ENCODE measurements at places on chromosomes 1 and 21.

- no peak for DNase-seq
Observed at GRCh38 chr21:36888466-36888865, 78.0 kb downstream of the HLCS start.

DNA sequence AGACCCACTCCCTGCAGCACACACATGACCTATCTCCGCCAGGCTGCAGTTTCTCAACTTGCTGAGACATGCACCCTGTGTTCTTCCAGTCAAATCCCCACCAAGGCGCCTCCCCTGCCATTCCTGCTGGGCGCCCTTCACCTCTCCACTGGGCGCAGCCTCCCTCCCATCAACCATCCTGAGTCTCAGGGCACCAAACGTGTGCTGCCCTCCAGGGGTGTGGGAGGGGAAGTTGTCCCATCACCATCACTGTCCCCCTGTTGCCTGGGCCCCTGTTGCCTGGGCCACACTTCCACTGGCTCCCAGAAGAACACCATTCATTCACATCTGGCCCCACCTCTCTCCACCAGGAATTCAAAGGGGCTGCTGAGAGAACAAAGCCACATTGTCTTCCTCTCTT lies 44.9 kb upstream of the EFHD2 start:
- no peak for DNase-seq

DNA sequence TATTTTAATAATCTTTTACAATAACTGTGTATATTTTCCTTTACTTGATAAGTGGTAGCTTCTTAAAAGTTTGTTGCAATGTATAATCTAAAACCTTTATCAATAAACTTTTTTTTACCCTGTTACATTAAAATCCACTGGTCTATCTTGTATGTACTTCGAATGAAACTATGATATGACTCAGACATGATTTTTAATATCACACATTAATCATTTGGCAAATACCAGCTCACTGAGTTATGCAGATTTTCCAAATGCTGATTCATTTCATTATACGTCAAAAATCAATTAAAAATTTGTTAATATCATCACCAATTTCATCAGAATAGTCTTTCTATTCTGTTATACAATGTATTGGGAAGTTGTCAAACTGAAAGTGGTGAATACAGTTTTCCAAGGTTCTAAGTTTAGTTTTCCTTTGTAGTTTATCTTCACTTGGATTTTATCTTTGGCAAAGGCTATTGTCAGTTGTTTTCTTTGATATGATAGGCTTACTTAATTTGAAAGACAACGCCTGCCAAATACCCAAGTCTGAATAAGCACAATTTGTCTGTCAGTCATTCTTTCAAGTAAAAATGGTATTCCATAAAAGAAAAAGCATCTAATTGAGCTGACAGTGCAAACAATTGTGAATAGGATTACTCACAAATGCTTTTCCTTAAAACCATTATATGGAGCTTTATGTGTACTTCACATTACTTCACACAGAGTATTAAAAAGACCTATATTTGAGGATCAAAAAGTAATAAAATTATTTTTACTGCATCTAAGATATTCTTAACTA lies 127.0 kb downstream of the NME7 start:
- no peak for DNase-seq

GRCh38 chr1:199040076-199040905 lies 401.5 kb downstream of the PTPRC start:
- DNase-seq: no peak

DNA sequence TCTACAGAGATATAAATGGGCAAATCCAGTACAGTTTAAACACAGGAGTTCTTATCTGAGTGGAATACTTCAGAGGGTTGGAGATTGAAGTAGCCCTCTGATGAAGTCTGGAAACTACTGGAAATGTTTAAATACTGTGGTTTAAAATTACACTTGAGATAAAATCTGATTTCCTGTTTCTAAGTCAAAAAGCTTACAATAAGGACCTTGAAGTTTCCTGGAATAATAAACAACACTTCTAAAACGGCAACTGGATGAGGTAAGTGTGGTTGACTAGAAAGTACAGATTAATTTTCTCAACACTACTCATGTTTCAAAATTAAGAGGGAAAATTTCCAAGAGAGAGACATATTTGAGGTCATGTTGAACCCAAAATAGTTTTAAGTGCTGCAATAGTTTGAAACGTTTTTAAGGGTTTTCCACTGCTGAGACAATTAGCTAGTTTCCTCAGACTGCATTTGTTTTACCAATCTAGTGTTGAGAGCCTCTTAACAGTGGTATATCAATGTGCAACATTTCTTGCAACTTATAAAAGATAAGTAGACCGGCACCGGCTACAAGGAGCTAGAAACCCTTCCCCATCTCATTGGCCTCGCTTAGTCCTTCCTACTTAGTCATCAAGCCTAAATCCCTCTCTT lies 27.4 kb downstream of the KCNA3 start:
- DNase-seq: no peak

GRCh38 chr1:41745022-41745421 lies 173.7 kb downstream of the HIVEP3 start:
- DNase-seq: no peak

DNA sequence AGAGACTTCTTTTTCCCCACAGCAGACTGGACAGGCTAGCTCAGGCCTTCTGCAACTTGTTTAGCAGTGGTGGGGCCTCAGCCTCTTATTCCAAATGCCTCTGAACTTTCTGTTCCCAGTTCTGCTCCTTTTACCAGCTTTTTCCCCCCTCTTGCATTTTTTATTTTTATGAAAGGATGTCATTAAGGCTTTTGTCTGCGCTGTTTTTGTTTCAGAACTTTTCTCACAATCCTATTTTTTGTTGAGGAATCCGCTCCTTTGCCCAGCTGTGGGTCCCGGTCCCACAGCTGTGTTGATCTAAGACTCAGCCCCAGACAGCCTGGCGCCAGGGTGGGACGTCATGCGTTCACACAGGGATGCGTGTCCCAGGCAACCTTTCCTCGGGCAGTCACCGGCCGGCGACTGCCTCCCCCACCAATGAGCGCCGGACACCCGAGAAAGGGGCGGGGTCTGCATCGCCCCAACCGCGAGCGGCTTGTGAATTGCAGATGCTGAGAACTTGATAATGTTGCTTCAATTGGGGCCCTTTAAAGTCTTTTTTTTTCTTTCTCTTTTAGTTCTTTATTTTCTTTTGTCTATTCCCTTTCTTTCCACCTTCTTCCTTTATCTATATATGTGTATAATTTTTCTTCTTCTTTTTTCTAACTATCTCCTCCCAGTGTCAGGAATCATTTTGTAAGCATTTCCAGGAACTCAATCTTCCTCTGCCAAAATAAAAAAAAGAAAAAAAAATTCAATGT lies 3.0 kb upstream of the ID3 start:
- DNase-seq: peak; percentile 97

DNA sequence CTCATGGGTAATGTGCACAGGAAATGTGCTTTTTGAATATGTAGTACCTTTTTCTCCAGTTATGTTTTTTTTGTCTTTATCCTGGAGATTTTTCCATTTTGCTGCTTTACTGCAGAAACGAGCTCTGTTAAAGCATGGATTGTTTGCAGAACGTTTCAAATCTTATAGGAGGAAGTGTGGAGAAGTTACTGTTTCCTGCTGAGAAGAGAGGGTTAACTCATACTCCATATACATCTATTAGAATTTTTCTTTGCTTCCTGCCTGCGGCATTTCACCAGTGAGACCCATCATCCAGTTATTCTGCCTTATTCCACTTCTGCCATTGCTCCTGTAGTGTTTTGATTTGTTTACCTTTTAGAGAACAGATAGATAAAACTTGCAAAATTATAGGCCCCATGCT lies 2.0 kb downstream of the RPRD2 start:
- DNase-seq: no peak

- peak; percentile 66 for DNase-seq
Observed at GRCh38 chr1:1285102-1285571, 4.9 kb downstream of the SCNN1D start.

- DNase-seq: no peak
Observed at GRCh38 chr1:170122366-170122765, 23.4 kb upstream of the NTMT2 start.

DNA sequence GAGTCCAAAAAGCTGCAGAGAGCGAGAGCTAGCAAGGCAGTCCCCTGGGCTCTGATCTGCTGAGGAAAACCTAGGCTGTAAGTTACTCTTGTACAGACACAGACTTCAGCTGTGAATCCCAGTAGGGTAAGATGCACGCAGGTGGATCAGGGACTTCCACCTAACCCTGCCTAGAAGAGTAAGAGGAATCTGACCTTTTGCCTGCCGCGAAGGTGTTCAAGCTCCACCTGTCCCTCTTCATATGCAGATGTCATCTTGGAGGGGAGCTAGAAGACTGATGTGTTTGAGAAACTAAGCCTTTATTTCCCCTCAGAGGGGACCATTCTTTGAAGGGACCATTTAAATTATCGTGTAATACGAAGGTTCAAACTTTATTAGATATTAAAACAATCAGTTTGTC lies 108.6 kb upstream of the USP24 start:
- DNase-seq: peak; percentile 47

- no peak for DNase-seq
Observed at GRCh38 chr1:22123901-22124404, 18.9 kb downstream of the WNT4 start.

- no peak for DNase-seq
Observed at GRCh38 chr1:76835203-76835602, 32.1 kb upstream of the ST6GALNAC5 start.

DNA sequence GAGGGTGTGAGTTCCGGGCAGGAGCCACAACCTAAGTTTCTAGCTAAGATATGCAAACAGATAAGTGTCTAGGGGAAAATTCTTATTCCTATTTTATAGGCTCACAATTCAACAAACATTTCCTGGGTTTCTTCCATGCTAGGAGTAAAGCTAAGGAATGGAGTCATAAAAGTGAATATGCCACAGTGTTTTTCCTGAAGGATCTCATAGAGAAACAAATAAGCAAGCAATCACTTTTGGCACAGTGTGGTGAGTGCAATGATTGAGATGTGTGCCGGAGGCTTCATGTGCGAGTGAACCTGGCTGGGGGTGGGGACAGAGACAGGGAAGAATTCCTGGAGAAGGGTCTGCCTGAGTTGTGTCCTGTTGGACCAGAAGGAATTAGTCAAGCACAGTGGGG lies 147.4 kb downstream of the TENT5C start:
- no peak for DNase-seq

- peak; percentile 71 for DNase-seq
Observed at GRCh38 chr1:155051777-155052398, 772 bp downstream of the ADAM15 start.

DNA sequence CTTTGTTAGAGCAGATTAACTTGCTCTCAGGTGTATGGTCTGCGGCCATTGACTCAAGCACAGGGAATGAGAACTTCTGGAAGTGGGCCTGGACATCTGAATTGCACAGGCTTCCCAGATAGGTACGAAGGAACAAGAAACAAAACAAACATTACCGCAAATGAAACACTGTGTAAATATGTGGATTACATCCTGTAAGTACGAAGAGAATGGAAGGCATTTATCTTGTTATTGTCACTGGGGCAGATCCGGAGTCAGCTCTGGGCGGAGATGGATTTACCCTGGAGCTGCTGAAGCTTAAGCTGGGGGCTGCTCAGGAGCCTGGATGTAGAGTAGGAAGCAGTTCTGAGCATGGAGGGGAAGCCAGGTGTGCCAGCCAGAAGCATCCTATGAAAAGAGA lies 6.8 kb downstream of the HES2 start:
- no peak for DNase-seq

DNA sequence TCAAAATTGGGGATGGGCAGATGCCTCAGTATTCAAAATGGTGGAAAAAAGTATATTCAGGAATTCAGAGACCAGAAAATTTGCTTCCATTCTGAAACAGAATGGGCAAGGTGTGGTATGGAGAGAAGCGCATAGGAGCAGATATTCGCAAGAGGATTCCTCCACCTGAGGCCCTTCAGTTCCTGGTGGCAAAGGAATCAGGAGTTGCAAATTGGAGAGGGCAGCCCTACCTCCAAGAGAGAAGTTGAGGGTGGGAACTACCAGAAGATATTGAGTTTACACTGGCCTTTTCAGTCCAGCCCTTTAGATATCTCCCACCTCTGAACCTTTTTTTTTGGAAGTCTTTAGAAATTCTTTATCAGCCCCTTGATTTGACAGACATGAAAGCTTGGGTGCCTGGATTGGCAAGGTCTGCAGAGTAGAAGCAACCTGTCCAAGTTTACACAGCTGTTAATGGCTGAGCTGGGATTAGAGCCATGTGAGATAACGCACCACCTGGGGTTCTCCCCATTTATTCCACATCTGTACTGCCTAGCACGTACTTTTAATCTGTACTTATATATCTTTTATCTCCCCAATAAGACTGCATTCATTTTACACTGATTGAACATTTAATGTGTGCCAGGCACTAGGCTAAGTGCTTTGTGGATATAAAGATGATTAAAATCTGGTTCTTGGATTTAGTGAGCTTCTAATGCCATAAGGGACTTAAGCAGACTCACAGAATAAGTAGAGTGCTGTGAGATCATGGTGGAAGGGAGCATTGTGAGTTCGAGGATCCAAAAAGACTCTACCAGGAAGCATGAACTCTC lies 99.5 kb downstream of the NGF start:
- no peak for DNase-seq

DNA sequence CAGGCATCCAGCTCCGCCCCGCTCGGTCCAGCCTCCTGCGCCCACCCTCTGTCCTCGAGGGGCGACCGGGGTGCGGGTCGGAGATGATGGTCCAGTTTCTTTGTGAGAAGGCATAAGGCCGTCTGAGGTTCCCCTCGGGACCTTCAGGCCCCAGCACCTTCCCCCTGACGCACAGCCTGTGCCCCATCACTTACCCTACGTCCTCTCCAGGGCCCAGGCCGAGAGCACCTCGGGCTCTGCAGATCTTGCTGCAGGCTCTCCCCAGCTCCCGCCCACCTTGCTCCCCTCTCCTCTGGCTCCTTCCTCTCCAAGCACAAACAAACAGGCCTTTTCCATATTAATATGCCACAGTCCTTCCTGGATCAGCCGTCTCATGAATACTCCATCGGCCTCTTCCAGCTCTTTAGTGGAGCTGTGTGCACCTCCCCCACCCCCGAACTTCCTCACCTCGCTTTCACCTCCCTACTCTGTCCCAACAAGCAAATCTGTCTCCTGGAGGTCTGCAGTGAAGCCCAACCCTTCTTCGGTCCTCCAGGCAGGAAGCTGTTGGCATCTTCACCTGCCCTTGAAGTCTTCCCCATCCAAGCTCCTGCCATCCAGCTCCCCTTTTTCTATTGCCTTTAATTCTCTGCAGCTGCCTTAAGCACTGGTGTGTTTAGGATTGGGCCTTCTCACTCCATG lies 448 bp upstream of the COL9A2 start:
- DNase-seq: peak; percentile 74

DNA sequence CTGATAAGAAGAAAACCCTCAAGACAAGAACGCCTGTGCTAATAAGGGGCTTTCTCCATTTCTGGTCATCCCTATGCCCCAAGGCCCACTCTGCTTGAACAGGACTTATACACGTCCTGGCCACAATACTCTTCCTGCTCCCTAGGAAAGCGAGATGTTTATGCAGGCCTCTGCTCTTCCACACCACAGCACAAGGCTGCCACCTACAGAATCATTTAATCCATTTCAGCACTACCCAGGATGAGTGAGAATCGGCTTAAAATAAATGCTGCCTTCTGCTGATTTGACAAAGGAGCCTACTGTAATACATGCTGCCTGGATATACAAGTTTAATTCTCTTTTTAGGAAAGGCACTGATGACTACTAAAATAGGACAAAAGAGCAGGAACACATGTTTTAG lies 29.4 kb downstream of the FRRS1 start:
- peak; percentile 75 for DNase-seq

GRCh38 chr1:152034654-152035538 lies 1.9 kb downstream of the S100A11 start:
- DNase-seq: peak; percentile 90

GRCh38 chr1:91765880-91766443 lies 120.0 kb downstream of the TGFBR3 start:
- DNase-seq: no peak

- no peak for DNase-seq
Observed at GRCh38 chr1:6084781-6085495, 39.2 kb downstream of the KCNAB2 start.

All from endodermal cell (in vitro differentiated cells).